ENCODE measurements at places on chromosomes 3 and 15.

DNA sequence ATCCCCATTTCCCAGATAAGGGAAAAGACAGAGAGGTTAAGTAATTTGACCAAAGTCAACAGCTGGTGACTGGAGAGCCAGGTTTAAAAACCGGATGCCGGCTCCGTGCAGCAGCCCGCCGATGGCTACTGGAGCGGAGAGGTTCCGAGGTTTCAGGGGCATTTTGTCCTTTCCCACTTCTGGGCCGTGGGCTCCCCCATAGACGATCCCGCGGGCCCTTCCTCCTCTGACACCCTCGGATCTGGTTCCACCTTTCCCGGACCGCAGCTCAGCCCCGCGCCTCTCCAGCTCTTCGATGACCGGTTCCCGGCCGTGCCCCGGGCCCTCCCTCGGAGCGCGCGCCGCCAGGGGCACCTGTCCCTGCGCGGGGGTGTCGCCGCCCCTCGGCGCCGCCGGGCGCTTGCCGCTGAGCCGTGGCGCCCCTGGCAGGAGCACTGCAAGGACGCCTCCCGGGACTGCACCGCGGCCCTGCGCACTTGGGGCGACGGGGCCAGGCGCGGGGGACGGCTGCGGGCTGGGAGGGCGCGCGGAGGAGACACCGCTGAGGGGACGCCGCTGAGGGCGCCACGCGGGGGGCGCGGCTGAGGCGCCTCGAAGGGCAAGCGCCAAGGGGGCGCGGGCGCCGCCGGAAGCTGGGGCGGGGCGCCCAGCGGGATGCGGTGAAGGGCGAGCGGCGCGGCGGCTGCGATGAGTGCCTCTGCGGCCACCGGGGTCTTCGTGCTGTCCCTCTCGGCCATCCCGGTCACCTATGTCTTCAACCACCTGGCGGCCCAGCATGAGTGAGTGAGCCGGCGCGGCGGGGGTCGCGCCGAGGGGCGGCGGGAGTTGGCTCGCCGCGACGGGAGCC, at the start of gene TM6SF1:
Gene TM6SF1, plus strand, starts transcription at position 652 of the 847 bp plus-strand sequence. Its CDS starts 36 bp downstream, at position 688.
- peak; percentile 4 for DNase-seq

- DNase-seq = no peak
These were observed 437.8 kb upstream of the BCHE start for GRCh38 chr3:166275024-166275390.

DNA sequence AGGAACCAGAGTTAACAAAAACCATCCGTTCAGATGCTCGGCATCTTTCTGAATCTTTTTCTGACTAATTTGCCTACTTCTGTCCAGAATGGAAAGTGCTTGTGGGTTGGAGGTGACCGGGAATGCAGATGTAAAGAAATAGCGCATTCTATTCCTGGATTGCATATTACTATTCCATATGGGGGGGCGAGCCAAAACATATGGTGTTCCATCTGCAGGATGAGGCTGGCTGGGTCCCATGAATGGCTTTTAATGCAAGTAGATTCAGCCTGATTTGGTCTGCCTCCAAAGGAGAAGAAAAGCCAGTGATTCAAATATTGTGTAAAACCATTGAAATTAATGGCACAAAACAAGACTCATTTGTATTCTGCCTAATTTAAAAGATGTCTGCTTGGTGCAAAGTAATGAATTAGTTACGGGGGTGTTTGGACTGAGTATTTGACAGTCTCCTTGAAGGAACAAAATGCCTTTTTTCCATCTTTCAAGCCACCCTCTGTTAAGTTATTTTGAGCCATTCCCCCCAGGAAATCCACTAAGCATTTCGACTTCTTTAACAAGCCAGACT, 99.0 kb downstream of the ST8SIA2 start:
- DNase-seq = no peak

GRCh38 chr3:31534065-31534425, 1.3 kb downstream of the STT3B start:
- DNase-seq = no peak

- DNase-seq = peak; percentile 36
These were observed 737 bp upstream of the ITPR1 start for GRCh38 chr3:4492208-4493013.

GRCh38 chr3:184174646-184175492, at the start of gene AP2M1:
TSS of gene AP2M1 (plus strand) at chr3:184174855. CDS start at chr3:184176994, 2,139 bp downstream.
- peak; percentile 97 for DNase-seq

DNA sequence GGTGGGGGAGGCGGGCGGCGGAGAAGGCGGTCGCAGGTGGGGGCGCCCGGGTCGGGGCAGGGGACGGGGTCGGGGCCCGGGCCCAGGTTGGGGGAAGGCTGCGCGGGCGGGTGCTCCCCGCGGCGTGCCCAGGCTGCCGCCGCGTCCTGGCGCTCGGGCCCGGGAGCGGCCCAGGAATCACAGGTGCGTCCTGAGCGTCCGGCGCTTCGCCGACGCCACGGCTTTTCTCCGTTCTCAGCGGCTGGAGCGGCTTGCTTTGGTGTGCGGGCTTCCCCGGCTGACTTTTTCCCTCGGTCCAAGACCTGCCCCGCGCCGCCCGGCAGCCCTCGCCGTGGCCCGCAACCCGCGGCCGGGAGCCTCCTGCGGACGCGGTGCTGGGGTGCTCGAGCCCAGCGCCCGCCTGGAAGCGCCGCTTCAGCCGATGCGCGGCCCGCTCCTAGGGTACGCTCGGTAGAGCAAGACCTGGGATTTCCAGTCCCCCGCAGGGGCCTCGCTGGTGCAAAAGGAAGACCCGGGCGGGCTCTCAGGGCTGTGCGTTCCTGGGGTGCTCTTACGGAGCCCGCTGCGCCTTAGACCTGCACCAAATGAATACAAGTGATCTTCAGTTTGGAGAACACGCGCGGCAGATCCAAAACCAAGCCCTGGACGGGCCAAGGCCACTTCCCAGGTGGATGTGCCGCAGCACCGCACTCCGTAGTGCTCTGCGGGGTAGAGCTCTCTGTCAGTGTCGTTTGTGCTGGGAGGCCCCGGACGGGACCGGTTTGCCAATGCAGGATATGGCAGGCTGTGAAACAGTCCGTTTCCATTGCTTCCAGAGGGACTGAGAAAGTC, 639 bp downstream of the NIPA1 start:
- no peak for DNase-seq
